CD4-positive, alpha-beta T cell treated with Interferon alpha-2 for 1 hour (primary cell): ENCODE measurements at places on chromosomes 2 and 18.

GRCh38 chr2:55916473-55917049 lies 7.0 kb downstream of the EFEMP1 start:
- DNase-seq, result no peak

DNA sequence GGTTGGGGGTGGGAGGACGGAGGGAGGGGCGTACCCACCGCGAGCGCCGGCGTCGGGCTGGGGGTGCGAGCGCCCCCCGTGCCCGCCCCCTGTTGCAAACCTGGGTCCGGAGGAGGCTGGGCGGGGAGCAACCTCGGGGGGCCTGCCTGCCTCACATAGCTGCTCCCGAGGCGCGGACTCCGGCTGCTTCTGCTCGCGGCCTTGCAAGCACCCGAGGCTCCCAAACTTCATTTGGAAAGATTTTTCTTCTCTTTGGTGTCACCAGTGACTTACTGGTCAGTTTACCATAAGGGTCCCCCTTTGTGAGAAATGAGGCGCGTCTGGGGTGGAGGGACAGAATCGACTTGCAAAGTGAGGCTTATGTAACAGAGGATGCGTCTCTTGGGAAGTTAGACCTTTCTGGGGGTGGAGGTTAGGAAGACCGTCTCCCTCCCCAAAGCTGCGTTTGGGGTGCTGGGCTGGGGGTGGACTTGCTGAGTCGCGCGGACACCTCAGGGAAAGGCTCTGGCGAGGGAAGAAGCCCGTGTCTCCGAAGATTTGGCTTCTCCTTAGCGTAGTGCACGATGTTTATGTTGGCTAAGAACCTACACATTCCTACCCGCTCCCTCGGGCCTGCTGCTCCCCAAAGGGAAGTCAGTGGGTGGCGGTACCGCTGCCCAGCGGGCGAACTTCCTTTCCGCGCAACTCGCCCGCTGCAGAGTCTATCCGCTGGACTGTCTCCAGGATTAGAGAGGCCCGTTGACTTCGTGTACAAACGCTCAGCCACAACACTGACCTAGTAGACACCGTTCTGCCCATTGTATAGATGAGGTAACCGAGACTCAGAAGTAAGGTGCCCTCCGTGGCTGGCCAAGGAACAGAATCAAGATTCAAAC lies 559 bp downstream of the TMEM37 start:
- no peak for DNase-seq

DNA sequence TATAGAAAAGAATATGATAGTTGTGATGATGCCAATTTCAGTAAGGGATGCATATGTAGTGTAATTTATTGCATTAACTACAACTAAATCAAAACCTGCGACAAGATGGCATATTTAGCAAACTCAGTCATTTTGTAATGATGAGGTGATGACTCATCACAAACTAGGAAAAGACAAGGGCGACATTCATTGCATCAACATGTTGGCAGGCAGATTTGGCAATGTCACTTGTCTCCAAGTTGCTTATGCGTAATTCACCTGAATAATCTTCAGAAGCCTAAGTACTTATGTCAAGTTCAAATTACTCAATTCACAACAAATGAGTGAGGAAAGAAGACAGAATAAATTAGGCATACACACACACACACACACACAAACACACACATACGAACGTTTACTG lies 273.2 kb upstream of the RGPD4 start:
- no peak for DNase-seq

- no peak for DNase-seq
Observed at GRCh38 chr2:127155028-127155581, 48.2 kb upstream of the BIN1 start.

DNA sequence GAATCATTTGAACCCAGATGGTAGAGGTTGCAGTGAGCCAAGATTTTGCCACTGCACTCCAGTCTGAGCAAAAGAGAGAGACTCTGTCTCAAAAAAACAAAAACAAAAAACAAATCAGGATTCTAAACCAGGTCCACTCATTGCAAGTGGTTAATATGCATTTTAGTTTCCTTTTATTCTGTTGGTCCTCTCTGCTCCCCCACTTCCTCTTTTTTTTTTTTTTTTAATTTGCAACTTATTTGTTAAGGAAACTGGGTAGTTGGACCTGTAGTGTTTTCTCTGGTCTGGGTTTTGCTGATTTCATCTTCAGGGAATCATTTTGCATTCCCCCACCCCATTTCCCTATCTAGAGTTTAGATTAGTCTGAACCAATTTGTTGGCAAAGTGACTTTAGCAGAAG lies 14.0 kb downstream of the FER1L5 start:
- no peak for DNase-seq
